ENCODE measurements at places on chromosomes 4 and X. TPM values are rescaled to one million over a fixed set of nuclear protein-coding genes. Genes with fewer than 3 reads are reported as not detected.

Gene DMRTC1
- total RNA-seq: not detected

GRCh38 chrX:155070663-155070974 is 317 bp downstream of the CMC4 start:
- H3K4me3 ChIP-seq: peak overlapping the region; percentile 77
- no peaks in the 10 kb centered on the region for H3K27me3 ChIP-seq
- H3K36me3 ChIP-seq: no peaks in the 10 kb centered on the region
- peaks cover 28% of the 10 kb centered on the region for H3K4me1 ChIP-seq
- H3K27ac ChIP-seq: peak overlapping the region; percentile 90

DNA sequence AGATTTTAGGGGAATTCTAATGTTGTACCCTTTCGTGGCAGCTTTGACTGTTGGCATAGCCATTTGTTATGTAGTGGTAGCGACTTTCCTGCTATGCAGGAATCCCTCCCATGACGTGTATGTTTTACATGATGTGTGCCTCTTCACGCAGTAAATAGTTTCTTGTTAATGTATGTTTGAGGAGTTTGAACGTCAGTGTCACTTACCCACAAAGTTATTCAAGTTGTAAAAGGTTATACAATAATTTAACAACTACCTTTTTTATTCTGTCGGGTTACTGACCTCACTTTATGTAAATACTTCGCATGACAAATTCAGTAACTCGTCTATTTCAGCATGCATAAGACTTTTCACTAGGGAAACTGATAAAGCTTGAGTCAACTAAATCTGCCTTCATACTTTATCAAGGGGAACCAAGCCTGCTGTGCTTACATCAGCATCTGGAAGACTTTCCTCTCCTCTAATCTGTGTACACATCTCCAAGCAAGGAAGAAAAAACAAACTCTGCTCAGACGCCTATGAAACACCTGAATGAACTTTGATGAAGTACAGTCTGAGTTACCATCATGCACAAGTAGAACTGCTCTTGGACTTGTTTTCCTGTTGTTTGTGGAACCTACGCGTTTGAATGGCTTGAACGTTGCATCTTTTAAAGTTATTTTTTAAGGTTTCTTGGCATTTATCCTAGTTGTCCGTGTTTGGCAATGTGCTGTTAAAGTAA is 61.2 kb downstream of the SLC9A6 start:
- H3K4me3 ChIP-seq: no peak overlapping the region
- no peak overlapping the region for H3K27ac ChIP-seq
- H3K27me3 ChIP-seq: no peaks in the 10 kb centered on the region
- DNase-seq: no peak
- no peaks in the 10 kb centered on the region for H3K36me3 ChIP-seq

Gene TMPRSS11B
- not detected for total RNA-seq

- no peak for DNase-seq
- no peak overlapping the region for H3K4me3 ChIP-seq
- H3K36me3 ChIP-seq: no peaks in the 10 kb centered on the region
- no peaks in the 10 kb centered on the region for H3K27me3 ChIP-seq
- H3K4me1 ChIP-seq: no peaks in the 10 kb centered on the region
Observed at GRCh38 chr4:22616516-22616915, 76.2 kb upstream of the GBA3 start.

DNA sequence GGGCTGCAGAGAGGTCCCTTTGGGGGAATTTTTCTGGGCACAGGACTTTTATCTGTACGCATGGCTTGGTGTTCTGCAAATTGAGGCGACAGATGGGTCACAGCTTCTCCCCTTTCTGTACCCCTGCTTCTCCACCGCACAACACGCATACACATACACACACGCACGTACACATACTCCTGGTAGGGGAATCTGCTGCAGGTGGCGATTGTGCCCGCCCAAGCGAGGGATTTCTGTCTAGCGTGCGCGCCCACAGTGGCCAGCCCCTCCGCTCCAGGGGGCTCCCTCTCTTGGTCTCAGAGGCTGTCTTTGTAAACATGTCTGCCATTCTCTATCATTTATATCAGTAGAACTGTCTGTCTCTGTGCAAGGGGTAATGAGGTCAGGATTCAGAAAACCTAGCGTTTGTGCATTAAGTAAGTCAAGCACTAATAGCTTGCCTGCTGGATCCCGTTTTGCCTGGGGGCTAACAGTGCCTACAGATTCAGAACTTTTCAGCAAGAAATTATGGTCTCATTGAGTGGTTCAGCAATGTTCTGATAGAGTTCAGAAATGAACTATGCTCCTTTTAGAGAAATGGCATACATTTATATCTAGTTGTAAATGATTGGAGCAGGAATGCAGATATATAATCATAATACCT is 2.2 kb downstream of the GRID2 start:
- H3K4me3 ChIP-seq: peak overlapping the region; percentile 67
- no peak for DNase-seq
- H3K27ac ChIP-seq: no peak overlapping the region
- peaks cover 55% of the 10 kb centered on the region for H3K27me3 ChIP-seq
- H3K36me3 ChIP-seq: no peaks in the 10 kb centered on the region

DNA sequence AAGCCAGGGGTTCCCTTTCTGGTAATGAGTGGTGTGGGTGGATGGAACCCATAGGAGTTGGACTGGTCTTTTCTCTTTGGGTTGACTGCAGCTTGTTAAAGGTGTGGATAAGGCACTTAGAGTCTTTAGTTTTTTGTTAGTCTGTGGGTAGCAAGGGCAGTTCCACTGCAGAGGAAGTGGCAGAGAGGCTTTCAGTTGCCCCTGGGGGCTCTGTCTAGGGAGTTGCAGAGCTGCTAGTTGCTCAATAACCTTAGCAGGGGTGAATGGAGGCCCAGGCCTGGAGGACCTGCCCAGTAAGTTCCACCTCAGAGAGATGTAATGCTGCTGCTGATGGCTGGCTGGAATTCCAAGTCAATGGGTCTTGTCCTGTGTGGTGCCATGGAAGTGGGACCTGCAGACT is 282.6 kb upstream of the NDST4 start:
- DNase-seq: no peak
- H3K4me3 ChIP-seq: no peak overlapping the region
- H3K4me1 ChIP-seq: no peaks in the 10 kb centered on the region
- no peaks in the 10 kb centered on the region for H3K36me3 ChIP-seq

GRCh38 chrX:151938172-151938571 is 25.5 kb downstream of the MAGEA4 start:
- H3K4me1 ChIP-seq: no peaks in the 10 kb centered on the region
- H3K4me3 ChIP-seq: no peak overlapping the region
- H3K27ac ChIP-seq: no peak overlapping the region

GRCh38 chr4:96354036-96354712 is 514.3 kb downstream of the PDHA2 start:
- H3K36me3 ChIP-seq: no peaks in the 10 kb centered on the region
- peaks cover 8% of the 10 kb centered on the region for H3K4me1 ChIP-seq
- no peak overlapping the region for H3K4me3 ChIP-seq
- H3K27ac ChIP-seq: no peak overlapping the region
- H3K27me3 ChIP-seq: no peaks in the 10 kb centered on the region

- peak overlapping the region; percentile 37 for H3K27ac ChIP-seq
- no peaks in the 10 kb centered on the region for H3K4me1 ChIP-seq
- H3K4me3 ChIP-seq: peak overlapping the region; percentile 83
Observed at GRCh38 chrX:139931646-139932072, 1.2 kb downstream of the ATP11C start.

Gene ZNF732
- total RNA-seq: not detected

Data from left ventricle myocardium inferior (tissue), 1 donor.